ENCODE measurements at places on chromosomes 13 and 19. TPM values are rescaled to one million over a fixed set of nuclear protein-coding genes. Genes with fewer than 3 reads are reported as not detected.

Gene ICAM5
- 4.3 TPM for total RNA-seq

DNA sequence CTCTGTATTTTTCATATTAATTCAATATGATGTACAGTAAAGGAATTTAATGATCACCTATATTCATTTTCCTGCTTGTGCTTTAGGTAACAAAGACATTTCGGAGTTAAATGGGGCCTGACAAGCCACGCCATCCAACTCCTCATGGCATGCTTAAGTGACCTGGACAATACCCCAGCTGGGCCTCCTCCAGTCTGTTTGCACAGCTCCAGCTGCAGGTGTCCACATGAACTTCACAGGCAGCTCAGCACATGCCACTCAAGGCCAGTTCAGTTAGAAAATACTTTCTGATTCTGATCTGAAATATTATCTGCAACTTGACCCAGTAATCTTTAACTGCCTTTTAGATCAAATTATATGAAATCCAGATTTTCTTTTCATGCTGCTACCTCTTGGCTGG is 89.6 kb upstream of the SLC15A1 start:
- no peak for DNase-seq

GRCh38 chr13:29676941-29677452 is 81.5 kb upstream of the SLC7A1 start:
- no peak for DNase-seq

Gene SLC10A2
- not detected for total RNA-seq

Gene PIP5K1C
- total RNA-seq: 87.0 TPM

DNA sequence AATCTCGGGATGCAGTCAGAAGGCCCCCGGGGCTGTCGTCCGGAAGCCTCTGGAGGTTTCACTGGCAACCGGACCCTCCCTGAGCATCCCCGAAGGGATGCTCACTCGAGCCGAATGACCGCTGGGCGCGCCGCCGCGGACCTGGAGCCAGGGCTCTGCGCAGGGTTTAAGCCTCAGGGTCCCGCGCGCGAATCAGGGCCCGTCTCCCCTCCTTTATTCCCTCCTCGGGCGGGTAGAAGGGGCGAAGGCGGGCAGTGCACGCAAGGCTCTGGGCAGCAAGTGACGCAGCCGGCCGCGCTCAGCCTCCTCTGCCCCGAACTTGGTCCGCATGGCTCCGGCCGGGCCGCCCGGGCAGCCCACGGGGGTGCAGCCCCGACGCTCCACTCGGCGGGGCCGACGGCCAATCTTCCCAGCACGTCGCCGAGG is 572 bp downstream of the SHISA2 start:
- DNase-seq: no peak

- DNase-seq: no peak
These were observed 61.1 kb downstream of the IRS2 start for GRCh38 chr13:109725297-109725696.
